ENCODE measurements at places on chromosomes 5 and 9.

DNA sequence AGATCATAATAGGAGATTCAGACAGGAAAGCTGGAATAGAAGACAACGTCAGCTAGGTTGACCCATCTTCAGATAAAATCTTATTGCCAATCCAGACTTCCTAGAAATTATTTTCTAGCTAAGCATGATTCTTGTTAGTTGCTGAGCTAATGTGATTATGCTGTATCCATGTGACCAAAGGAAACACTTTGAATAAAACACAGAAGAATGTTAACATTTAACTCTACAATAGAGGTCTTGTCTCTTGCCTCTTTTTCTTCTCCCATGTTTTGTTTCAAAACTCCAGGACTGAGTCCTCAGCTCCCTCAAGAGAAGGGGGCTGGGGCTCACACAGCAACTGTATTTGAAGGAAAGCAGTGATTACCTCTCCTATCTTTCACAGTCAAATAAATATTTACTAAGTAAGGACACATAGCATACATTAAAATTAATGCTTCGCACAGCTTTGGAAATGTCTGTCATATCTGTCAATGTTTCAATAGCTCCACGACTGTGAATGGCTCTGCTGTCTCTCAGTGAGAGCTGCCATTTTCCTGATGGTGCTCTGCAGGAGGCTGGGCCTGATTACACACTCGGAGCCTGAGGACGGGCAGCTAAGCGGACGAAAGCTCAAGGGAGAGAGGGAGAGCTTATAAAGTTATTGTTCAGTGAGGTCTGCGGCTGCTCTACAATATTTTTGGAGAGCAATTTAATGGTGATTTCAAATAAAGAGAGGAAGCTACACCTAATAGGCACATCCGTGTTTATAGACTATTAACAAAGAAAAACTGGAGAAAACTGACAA, 64.8 kb upstream of the ZNF462 start:
- no peak for DNase-seq

GRCh38 chr5:39892708-39893107, 467.9 kb upstream of the DAB2 start:
- no peak for DNase-seq

GRCh38 chr9:5111696-5112095, 73.7 kb downstream of the INSL6 start:
- DNase-seq, result no peak

DNA sequence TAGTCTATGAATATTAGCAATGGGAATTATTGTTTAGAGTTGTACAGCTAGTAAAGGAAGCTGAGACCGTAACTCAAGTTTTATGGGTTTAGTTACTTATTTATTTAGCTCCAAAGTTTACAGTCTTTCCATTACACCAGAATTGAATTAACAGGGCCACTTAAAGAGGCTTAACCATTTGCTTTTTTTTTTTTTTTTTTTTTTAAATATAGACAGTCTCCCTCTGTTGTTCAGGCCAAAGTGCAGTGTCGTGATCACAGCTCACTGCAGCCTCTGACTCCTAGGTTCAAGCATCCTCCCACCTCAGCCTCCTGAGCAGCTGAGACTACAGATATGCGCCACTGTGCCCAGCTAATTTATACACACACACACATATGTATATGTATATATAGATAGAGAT, 1.4 kb upstream of the TTC1 start:
- DNase-seq, result no peak

DNA sequence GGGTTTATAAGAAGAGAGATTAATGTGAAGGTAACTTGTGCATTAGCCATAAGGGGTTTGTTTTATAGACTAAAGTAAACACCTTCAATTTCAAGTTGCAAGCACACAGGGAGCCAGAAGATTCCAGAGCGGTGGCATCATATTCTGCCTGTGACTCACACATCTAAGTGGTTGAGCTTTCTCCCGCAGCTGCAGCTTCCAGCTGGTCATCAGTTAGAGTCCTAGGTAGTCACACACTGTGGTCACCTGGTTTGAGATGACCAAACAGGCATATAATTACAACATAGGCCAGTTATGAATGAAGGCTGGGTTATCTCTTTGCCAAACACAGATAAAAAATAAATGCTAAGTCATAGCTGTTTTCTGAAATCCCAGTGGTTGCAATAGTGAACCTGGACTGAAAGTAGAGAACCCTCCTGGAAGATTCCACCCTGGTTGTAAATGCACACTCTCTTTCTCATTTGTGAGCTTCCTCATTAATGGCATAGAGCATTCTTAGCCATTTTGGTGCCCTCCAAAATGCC, 171.3 kb downstream of the GDNF start:
- no peak for DNase-seq

DNA sequence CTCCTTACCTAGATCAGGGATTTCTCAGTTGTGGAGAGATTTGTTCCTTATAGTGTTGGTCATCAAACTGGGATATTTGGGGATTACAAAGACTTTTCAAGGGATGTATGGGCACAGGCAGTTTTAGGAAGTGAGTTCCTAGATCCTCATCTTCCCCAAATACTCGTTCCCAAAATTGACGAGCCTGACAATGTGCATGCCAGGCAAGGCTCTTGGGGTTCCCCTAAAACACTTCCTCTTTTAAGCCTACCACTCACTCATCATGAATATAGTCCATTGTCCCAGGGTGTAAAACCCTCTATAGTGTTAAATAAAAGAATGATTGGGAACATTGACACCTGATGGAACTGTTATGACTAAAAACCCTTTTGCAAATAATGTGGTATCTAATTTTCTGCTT, 26.4 kb downstream of the PDCD1LG2 start:
- DNase-seq, result no peak

GRCh38 chr5:108481355-108481931, 99.5 kb upstream of the FBXL17 start:
- no peak for DNase-seq

- no peak for DNase-seq
Observed at GRCh38 chr5:29208024-29208423, 1985.5 kb upstream of the CDH6 start.

DNA sequence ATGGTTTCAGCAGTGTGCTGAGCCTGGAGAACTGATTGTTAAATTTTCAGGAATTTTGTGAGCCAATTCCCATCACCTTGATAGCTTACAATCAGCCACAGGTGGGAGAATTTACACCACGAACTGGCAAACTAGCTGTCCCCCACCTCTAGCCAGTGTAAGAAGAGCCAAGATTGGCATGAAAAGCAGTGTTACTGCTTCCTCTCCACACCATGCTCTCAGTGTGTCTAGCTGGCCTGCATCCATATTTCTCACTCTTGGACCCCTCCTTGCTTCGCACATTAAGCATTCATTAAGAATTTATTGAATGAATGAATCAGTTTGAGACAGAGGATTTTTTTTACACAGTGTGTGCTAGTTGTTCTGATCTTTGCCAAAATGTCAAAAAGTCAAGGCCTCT, 36.7 kb upstream of the MAN2A1 start:
- no peak for DNase-seq

GRCh38 chr5:83517072-83517687, 45.6 kb downstream of the VCAN start:
- DNase-seq, result no peak

DNA sequence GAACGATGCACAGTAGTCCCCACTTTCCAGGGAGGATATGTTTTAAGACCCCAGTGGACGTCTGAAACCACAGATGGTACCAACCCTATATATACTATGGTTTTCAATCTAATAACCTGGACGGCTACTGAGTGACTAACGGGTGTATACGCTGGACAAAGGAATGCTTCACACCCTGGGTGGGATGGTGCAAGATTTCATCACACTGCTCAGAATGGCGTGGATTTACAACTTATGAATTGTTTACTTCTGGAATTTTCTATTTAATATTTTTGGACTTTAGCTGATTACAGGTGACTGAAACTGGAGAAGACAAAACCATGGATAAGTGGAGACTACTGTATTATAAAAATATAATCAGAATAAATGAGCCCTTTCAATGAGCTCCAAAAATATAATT, 147.6 kb upstream of the TRIM32 start:
- no peak for DNase-seq

Measured in stimulated activated CD4-positive, alpha-beta T cell treated with anti-CD3 and anti-CD28 coated beads, Interleukin-12 subunit alpha, Interleukin-12 subunit beta, amount 100 ng/mL, for 48 hours (primary cell).